ENCODE measurements at places on chromosomes 2 and 18. TPM values are rescaled to one million over a fixed set of nuclear protein-coding genes. Genes with fewer than 3 reads are reported as not detected.

GRCh38 chr18:32259553-32259952 is 69.7 kb downstream of the MEP1B start:
- DNase-seq = no peak

Gene TMEM214
- 14.4 TPM for total RNA-seq

Gene GLB1L
- 4.7 TPM for total RNA-seq

Gene PLGLB1
- total RNA-seq = 0.63 TPM

DNA sequence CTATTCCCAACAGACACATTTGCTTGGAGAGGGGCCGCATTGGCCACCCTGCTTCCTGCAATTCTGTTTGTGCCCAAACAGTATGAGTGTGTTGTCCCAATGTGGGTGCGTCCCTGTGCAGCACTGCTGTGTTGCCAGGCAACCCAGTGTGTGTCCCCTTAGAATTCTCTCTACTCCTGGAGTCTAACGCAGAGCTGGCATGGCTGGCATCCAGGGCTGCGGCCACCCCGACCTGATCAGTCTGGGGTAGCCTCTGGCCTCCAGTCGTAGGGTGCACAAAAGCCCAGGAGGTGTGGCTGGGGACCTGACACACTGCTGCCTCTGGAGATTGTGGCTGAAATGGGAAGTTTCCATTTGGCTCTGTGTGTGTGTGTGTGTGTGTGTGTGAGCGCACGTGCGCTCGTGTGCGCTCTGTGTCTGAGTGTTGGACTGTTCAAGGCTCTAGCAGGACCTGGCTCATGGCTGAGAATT is 48.0 kb downstream of the TEX44 start:
- DNase-seq = peak; percentile 49

DNA sequence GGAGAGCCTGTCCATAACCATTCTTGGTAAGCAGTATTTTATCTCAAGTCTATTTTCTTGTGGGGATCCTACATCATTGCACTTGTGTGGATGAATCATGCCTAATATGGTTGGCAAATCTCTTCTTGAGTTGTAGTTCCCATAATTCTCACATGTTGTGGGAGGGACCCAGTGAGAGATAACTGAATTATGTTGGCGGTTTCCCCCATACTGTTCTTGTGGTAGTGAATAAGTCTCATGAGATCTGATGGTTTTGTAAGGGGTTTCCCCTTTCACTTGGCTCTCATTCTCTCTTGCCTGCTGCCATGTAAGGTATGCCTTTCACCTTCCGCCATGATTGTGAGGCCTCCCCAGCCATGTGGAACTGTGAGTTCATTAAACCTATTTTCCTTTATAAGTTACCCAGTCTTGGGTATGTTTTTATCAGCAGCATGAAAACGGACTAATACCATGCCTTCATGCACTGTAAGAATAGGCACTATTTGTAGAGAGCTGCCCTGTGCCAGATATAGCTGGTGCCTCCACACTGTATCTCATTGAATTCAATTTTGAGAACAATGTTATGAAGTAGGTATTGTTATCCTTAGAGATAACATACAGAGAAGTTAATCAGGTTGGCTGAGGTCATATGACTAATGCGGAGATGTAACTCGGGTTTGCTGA is 148.3 kb downstream of the PLCL1 start:
- DNase-seq = no peak

Gene KCNG3
- total RNA-seq = not detected

Gene PAX8
- total RNA-seq = under 0.01 TPM

- DNase-seq = peak; percentile 18
These were observed 26.3 kb upstream of the EPG5 start for GRCh38 chr18:45993438-45993837.

DNA sequence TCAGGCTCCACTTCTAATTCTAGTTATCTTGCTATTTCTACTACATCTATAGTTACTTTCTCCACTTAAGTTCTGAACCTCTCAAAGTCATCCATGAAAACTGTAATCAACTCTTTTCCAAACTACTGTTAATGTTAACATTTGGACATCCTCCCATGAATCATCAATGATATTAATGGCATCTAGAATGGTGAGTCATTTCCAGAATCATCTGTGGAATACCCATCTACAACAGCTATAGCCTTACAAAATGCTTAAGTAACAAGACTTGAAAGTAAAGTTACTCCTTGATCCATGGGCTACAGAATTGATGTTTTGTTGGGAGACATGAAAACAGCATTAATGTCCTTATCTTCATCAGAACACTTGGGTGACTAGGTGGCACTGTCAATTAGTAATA is 35.4 kb downstream of the BARD1 start:
- DNase-seq = no peak

GRCh38 chr18:64474255-64474654 is 325.4 kb upstream of the LINC00305 start:
- DNase-seq = no peak

GRCh38 chr18:24535527-24536295 is 75.3 kb downstream of the HRH4 start:
- DNase-seq = no peak

- no peak for DNase-seq
These were observed 15.4 kb downstream of the FN1 start for GRCh38 chr2:215420471-215420935.

DNA sequence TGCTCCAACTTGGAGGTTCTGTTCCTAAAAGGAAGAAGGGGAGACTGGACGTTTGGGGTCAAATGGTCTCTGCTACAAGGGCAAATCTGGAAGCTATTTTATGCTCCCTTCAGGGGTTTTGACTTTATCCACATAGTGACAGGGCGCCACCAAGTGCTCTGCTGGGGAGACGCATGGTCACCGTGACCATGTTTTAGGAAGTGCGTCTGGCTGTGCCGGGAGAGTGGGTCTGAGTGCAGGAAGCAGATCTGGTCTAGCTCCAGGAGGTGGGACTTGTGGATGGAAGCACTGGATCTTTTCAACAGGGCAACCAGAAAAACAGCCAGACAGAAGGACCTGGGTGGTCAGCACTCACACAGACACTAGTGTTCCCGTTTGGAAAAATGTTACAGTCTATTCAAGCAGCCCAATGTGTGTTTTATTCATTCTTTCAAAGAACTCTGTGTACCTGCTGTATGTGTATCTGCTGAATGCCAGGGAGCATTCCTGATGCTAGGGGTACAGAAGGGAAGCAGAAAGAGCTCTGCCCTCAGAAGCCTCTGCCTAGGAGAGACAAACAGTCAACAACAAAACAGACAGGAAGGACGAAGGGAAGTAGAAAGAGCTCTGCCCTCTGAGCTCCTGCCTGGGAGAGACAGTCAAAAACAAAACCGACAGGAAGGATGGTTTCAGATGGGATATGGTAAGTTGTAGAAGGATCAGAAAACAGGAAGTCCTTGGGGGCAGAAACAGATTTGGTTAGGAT is 14.3 kb downstream of the IMPA2 start:
- peak; percentile 88 for DNase-seq

Gene ARHGEF33
- under 0.01 TPM for total RNA-seq

DNA sequence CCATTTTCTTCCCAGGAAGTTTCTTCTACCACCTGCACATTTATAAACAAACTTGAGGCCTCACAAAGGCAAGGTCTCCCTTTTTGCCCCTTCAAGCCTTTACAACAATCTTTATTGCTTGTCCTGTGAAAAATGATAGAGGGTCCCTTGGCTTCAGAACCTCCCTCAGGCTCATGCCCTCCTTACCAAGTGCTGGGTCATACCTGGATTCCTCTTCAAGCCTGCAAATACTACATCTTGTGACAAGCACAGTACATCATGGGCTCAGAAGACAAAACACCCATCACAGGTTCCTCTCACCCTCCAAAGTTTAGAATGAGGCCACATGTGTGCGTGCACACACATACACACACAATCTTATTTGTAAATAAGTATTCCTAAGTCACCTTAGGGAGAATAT is 9.1 kb downstream of the CAPN14 start:
- DNase-seq = no peak

Gene UCN
- total RNA-seq = 0.13 TPM

All from dermis microvascular lymphatic vessel endothelial cell (primary cell).